ENCODE measurements at places on chromosomes 16 and 17.

GRCh38 chr17:49360796-49361128, 1.3 kb downstream of the ZNF652 start:
- no peak for DNase-seq

- DNase-seq, result peak; percentile 75
Observed at GRCh38 chr16:10964039-10964890, 19.9 kb downstream of the CLEC16A start.

- no peak for DNase-seq
Observed at GRCh38 chr17:32910769-32911168, 17.2 kb upstream of the TMEM98 start.

- DNase-seq, result no peak
Observed at GRCh38 chr16:22031483-22032083, 23.7 kb downstream of the MOSMO start.

DNA sequence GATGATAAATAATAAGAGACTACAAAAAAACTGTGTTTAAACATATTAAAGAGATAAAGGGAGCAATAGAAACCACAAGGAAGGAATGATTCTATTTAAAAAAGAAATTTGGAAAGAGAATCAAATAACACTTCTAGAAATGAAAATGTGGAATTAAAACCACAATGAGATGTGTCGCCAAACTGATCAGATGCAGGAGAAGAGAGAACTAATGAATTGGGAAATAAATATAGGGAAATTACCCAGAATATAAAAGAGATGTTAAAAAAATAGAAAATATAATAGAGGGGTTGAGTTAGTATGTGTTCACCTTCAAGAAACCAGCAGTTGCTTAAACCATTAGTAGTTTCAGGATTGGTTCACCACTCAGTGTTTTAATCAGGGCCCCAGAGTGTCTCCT, 48.7 kb upstream of the ADORA2B start:
- DNase-seq, result no peak

- DNase-seq, result no peak
Observed at GRCh38 chr16:78709137-78709884, 609.9 kb downstream of the WWOX start.

GRCh38 chr17:71039391-71039790, 870.1 kb downstream of the KCNJ2 start:
- DNase-seq, result no peak

- DNase-seq, result no peak
Observed at GRCh38 chr17:37553401-37553966, 55.7 kb downstream of the SYNRG start.

DNA sequence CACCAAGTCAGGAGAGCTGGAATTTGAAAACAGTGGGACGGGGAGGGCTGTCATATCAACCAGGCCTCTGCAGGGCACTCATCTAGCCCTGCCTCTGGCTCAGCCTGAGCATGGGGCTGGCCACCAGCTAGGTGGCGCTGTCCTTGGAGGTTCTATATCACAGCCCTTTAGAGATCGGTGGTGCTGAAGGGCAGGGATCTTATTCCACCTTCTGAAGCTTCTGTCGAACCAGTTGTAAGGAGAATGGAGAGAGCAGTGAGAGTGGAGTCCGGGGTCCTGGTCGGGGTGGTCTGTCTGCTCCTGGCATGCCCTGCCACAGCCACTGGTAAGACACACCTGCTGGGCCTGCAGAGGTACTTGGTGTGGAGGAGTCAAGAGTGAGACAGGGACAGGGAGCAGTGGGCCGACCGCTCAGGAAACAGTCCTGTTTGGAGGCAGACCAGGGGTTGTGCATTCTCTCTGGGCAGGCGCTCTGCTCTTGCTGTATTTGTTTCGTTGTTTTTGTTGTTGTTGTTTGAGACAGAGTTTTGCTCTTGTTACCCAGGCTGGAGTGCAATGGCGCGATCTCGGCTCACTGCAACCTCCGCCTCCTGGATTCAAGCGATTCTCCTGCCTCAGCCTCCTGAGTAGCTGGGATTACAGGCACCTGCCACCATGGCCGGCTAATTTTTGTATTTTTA, at the start of gene CES3:
Gene CES3, plus strand, starts transcription at position 202 of the 680 bp plus-strand sequence. Its CDS starts 42 bp downstream, at position 244.
- peak; percentile 31 for DNase-seq

DNA sequence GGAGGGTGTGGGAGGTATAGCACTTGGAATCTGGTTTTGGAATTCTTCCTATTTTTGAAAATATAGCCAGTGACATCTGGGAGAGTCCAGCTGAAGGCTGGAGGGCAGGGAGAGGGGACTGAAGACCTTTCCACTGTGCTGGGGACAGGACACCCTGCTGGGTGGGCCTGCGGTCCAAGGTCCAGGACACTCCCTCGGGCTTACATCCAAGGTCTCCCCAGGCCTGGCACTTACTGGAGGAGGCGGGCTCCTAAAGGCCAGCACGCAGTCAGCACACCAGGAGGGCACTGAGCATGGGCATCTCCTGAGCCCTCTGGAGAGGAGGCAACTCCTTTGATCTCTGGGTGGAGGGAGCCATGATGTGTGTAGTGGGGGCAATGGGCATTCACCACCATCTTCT, 35.5 kb upstream of the ETV4 start:
- DNase-seq, result no peak

DNA sequence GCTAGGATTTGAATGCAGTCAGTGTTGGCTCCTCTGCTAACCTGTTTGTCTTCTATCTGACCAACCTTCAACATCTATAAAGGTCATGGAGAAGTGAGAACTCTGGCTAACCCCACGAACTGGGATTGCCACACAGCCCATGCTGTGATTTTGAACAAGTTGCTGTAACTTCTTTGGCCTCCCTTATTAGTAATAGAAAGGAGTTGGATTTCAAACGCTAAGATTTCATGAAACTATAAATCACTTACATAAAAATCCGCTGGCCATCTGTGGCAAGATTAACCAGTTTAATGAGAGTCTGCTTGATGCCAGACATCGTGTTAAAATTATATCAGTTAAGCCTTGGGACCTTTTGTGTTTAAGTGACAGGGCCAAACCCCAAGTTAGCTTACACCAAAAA, 53.4 kb downstream of the HSD17B2 start:
- no peak for DNase-seq

DNA sequence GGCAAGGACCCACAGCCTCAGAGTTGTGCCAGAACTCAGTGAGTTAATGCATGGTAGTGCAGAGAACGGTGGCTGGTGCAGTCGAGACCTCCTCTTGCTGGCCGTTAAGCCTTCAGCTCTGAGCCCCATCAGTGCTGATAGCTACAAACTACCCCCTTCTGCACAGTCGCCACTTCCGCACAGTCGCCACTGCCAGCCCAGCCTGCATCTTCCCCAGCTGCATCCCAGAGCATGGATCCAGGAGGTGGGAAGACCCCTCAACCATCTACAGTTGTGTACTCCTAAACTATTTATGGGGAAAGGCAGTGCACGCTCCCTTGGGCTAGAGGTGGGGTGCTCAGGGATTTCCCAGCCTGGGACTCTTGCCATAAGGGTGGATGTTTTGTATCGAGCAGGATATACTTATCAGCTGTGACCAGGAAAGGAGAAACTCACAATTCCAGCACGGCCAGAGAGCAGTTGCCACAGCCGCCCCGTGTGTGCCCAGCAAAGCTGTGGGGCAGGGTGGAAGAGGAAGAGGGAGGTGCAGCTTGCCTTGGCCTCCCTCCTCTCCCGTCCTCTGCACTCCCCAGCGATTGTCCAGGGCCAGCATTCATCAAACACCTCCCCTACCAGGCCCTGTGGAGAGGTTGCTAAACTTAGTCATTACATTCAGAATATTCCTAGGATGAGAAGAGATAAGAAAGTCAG, 49.5 kb upstream of the CMIP start:
- DNase-seq, result no peak

- DNase-seq, result no peak
Observed at GRCh38 chr17:81578038-81578441, 25.9 kb upstream of the FAAP100 start.

GRCh38 chr16:66651474-66651765, 45.1 kb downstream of the CMTM4 start:
- no peak for DNase-seq

GRCh38 chr17:36661047-36661666, 59.8 kb downstream of the MRM1 start:
- no peak for DNase-seq

- no peak for DNase-seq
Observed at GRCh38 chr17:58219789-58220183, 731 bp upstream of the MKS1 start.

GRCh38 chr16:48687421-48688038, 77.5 kb upstream of the N4BP1 start:
- no peak for DNase-seq

- no peak for DNase-seq
Observed at GRCh38 chr16:85686912-85687591, 1.7 kb downstream of the GINS2 start.

DNA sequence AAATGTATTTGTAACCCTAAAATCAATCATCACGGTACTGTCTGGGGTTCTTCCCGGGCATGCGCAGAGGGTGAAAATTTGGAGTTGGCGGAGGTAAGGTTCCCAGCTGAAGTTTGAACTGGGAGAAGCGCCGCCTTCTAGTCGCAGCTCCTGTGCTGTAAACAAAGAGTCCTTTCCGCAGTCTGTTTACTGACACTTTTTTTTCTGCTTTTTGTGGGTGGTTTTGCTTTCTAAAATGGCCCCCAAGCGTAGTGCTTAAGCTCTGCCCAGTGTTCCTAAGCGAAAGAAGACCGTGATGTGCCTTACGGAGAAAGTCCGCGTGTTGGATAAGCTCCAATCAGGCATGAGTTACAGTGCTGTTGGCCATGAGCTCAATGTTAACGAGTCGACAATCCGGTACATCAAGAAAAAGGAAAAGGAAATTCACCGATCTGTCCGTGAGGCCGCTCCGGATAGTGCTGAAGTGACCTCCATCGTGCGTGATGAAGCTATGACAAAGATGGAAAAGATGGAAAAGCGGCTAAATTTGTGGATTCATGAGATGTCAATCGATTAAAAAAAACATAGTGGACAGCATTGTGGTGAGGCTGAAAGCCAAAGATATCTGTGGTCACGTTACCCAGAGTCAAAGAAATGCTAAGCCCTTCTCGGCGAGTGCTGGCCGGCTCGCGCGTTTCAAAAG, 570 bp upstream of the CFDP1 start:
- DNase-seq, result no peak

DNA sequence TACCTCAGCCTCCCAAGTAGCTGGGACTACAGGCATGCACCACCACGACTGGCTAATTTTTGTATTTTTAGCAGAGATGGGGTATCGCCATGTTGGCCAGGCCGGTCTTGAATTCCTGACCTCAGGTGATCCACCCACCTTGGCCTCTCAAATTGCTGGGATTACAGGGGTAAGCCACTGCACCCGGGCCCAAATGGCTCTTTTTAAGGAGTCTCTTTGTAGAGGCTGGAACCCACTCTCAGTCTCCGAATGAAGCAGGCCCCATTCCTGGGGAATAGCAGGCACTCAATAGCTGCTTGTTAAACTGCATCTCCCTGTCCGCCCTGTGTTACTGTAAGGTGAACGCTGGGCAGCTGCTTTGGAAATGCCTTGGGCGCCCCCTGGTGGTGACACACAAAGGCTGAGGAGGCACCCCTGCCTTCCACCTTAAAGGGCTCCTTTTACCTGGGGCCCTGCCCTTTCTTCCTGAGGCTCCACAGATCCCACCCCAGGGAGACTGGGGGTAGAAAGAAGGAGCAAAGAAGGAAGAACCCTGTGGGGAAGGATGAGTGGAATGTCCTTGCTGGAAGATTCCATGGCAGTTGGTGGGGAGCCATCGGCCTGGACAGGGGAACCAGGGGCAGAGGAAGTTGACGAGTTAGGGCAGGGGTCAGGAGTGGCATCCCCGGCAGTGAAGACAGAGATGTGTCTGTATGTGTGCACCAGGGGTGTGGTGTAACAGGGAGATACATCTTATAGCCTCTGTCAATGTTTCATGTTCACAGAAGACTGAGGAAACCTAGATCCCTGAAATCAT, 6.1 kb upstream of the SP2 start:
- peak; percentile 86 for DNase-seq

DNA sequence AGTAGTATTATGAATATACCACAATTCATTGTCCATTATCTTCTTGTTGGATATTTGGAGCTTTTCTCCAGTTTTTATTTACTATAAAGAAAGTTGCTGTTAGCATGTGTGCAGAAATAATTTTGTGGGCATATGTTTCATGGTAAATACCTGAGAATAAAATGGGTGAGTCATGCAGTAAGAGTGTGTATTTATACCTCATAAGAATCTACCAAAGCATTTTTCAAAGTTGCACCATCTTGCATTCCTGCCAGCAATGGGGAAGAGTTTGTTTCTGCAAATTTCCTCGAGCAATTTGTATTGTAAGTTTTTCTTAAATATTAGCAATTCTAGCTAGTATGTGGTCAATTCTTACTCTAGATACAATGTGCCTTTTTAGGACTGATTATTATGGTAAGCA, 7.9 kb upstream of the MON1B start:
- DNase-seq, result no peak

DNA sequence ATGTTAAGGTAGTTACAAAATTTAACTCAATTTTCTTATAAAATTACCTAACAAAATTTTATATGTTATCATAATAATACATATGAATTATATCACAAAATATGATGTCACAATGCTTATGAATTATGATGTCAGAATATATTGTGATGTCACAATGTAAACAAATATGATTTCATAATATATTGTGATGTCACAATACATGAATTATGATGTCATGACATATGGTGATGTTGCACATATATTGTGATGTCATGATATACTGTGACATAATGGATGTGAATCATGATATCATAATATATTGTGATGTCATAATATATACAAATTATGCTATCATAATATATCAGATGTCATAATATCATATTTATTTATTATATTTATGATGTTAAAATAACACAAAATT, 1879.9 kb downstream of the TP53TG3F start:
- DNase-seq, result no peak

DNA sequence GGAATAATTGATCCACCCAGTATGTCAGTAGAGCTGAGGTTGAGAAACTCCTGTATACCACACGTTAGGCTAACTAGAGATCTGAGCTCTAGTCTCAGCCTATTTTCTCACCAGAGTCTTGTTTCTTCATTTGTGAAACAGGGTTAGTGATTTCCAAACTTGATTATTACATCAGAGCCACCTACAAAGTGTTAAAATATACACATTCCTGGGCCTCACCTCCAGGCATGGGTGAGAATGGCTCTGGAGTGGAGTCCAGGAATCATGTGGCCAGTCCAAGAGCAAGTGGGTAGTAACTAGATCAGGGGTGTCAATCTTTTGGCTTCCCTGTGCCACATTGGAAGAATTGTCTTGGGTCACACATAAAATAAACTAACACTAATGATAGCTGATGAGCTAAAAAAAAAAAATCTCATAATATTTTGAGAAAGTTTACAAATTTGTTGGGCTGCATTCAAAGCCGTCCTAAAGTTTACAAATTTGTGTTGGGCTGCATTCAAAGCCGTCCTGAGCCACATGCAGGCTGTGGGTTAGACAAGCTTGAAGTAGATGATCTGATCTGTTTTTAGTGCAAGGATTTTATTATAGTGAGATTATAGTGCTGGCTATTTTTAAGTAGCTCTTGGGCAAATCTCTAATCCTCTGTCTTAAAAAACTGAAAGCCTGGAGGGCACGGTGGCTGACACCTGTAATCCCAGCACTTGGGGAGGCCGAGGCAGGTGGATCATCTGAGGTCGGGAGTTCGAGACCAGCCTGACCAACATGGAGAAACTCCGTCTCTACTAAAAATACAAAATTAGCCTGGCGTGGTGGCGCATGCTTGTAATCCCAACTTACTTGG, 20.4 kb downstream of the PRCD start:
- DNase-seq, result no peak

All from activated T-helper 9 cell treated with anti-CD3 and anti-CD28 coated beads, Interleukin-2, amount 50 U/mL, for 16 hours (primary cell).